AG09309 (cell line): ENCODE measurements at places on chromosomes 2 and 18.
A peak's percentile ranks its signal among the peaks of the same experiment; 100 is the strongest.

DNA sequence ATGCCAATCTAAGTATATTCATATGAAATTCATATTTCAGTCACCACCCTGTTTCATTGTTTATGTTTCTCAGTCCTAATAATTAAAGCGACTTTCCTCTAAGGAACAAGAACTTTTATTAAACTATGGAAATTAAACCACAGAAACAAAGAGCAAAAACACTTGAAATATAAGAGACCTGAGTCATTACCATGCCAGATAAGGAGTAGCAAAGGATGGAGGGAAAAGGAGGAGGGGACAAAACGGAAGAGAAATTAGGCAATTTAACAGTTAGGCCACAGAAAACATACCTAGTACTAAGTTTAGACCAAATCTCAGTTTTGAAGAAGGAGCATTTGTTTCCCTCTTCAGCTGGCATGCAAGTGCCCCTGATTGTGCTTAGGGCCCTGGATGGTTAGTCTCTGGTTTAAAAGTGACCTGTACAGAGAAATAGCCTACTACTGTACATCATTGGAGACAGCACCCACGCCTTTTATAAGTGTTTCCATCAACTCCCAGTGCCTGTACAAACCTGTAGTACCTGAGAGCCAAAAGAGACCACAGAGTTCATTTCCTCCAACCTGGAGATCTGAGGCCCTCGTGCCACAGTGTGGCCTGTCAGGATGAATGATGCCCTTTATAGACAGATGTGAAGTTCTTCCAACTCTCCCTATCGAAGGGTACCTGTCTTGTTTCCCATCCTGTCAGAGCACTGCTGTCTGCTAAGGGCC is 74.5 kb downstream of the SPATS2L start:
- peak; percentile 58 for DNase-seq

DNA sequence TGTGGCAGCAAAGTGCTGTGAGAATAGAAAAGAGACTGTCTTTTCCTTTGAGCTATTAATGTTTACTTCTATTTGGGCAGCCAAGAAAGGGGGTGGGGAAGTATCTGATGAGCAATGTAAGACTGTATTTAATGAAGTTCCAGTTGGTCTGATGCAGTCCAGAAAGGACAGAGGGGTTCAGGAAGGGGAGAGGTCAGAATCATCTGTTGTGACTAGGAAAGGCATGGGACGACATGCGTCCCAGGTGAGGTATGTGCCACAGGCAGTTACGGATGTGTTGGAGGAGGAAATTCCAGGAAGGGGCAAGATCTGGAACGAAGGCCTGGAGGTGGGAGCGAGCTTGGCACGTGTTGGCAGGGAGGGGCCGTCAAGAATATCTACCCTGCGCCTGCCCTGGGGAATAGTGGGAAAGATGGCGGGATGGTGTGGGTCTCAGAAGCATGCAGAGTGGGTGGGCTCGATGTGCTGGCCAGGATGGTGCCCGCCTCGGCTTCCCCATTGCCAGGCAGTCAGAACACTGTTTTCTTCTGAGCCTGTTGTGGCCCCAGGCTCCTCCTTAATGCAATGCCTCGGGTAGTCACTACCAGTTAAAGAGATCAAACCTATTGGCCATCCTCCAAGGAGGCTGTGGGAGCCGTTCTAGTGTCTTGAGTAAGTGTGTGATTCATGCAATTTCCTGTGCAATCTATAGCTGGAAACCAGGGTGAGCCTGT is 57.8 kb upstream of the TXNDC2 start:
- peak; percentile 97 for DNase-seq

DNA sequence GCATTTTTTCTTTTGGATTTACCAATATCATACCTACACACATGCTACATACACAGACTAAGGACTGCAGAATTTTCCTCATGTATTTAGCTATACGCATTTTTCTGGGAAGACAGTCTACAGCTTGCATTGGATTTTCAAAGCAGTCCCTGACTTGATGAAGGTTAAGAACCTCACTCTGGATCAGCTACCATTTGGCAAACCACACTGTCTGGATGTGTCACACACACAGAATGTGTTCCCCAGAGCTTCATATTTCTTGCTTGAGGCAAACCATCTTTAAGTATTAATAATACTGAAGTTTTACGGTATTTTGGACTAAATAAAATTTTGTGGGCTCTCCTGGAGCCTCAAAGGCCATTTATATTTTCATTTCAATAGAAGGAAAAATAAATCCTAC is 102.3 kb downstream of the TCF4 start:
- no peak for DNase-seq

DNA sequence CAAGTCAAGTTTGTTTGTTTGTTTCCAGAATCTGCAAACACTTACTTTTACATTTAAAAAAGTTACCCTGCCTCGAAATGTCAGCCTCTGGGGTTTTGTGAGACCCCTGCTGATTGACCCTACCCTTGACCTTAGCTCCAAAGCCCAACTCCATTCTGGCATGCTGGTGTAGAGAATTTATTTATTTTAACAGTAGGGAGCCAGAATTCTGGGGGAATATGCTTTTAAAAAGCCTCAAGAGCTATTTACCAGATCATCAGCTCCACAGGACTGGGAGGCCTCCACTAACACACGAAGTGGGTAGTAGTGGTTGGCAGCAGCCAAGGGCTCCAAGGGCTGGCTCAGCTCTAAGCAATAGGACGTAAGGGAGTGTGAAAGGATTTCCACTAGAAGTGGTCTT is 23.2 kb upstream of the GREB1L start:
- no peak for DNase-seq

DNA sequence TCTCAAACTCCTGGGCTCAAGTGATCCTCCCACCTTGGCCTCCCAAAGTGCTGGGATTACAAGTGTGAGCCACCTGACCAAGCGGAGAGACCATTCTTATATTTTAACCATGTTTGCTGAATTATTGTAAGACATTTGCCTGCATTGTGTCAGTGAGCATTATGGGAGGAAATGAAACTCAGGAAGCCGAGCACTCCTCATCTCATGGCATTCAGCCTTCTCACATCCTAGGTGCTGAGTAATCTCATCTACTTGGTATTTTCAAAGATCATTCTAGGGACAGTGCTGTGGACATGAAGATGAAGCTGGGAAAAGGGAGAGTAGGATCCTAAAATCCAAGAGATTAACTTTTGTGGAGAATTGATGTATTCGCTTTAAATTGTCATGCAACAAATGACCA is 66.1 kb downstream of the NAPG start:
- DNase-seq: no peak

GRCh38 chr2:75574106-75574505 is 13.4 kb upstream of the EVA1A start:
- DNase-seq: no peak

- no peak for DNase-seq
Measured at GRCh38 chr18:21803495-21803894, 62.9 kb downstream of the MIB1 start.

DNA sequence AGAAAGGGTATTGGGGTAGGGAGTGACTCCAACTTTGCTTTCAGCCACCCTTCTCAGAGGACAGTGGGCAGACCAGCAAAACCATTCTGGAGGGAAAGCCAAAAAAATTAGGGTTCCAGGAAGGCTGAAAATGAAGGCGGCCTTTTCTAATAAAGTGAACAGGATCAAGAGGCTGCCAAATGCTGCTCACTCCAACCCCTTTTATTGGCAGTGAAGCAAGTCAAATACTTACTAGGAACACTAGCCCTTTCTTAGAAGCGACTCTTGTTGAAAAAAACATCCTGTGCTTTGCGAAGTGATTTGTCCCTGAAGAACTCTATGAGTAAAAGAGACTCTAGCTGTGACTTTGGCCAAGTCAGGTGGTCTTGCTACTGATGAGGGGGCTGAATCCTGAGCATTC is 83.6 kb upstream of the CYP1B1 start:
- DNase-seq: no peak

DNA sequence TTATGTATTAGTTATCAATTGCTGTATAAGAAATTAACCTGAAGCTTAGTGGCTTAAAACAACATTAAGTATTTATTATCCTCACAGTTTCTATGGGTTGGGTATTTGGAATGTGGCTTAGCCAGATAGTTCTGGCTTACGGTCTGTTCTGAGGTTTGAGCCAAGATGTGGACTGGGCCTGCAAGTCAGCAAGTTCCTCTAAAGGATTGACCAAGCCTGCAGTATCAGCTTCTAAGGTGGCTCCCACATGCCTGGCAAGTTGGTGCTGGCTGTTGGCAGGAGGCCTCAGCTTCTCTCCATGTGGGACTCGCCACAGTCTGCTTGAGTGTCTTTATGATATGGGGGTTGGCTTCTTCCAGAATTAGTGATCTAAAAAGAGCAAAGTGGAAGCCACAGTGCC is 45.0 kb upstream of the TCF4 start:
- DNase-seq: no peak

GRCh38 chr2:10029875-10030223 is 13.5 kb upstream of the KLF11 start:
- no peak for DNase-seq

GRCh38 chr2:57407772-57408201 is 638.8 kb upstream of the VRK2 start:
- no peak for DNase-seq

- DNase-seq: no peak
Measured at GRCh38 chr2:110883406-110883805, 151.0 kb downstream of the ACOXL start.

DNA sequence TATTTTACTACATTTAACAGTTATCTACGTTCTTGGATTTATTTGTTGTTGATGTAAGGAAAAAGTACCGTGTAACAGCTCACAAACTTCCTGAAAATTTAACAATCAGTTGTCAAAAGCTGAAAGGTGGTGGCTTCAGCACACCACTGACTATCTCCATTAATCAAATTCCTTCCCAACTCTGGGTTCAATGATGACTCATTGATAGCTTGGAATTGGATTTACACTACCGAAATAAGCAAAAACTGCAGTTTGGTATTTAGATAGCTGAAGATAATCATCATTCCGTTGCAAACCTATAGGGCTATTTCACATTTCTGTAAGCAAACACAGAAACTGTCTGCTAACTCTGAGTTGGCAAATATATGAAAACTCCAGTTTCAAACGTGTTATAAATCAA is 322.3 kb upstream of the TFPI start:
- DNase-seq: no peak

GRCh38 chr2:10269711-10270610 is 32.7 kb upstream of the HPCAL1 start:
- no peak for DNase-seq
